AG04449 (cell line): ENCODE measurements at places on chromosomes 6 and 20.

DNA sequence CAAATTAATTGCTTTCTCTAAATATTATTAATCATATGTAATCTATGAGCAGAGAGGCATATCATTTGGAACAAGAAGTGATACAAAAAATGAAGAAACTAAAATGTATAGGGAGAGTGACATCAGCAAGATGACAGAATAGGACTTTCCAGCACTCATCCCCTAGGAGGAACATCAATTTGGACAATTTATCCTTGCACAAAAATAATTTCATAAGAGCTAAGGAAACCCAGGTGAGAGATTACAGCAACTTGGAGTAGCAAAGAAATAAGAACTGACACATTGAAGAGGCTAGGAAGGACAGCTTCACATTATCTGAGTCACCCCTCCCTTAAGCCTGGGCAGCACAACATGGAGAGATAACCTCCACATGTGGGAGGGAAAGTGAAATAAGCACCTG, 347.5 kb downstream of the MAFB start:
- no peak for DNase-seq

GRCh38 chr6:25006565-25007001, 70.8 kb upstream of the RIPOR2 start:
- DNase-seq, result no peak

GRCh38 chr6:88445188-88445965, 279.2 kb upstream of the CNR1 start:
- no peak for DNase-seq

DNA sequence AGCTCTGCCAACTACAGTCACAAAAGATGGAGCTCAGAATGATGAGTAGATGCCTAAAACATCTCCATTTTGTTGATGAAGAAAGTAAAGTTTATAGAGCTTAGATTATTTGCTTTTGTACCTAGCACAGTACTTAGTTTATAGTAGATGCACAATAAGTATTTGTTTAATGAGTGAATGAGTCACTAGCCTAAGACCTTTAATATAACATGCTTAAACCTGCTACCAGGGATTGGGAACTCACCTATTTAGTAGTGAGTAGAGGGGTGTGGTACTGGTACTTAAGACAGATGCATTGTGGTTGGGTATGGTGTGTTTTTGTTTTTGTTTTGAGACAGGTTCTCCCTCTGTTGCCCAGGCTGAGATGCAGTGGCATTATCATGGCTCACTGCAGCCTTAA, 35.8 kb downstream of the TRIM38 start:
- DNase-seq, result no peak

DNA sequence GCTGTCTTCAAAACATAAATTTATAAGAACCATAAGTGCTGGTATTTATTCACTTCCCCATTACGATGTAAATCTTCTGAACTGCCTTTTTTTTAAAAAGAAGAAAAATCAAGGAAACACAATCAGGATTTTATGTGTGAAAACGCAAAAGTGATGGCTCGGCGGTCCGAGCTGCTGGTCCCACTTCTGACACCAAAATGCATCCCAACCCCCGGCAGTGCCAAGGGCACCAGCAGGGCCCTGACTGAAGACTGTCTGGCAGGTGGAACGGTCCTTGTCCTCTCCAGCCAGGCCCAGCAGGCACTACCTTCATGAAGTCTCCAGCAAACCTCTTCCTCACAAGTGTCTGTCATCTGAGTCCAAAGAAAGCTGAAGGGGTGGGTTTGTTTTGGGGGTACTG, 41.2 kb downstream of the TBC1D7 start:
- DNase-seq, result no peak

GRCh38 chr20:2998728-2999127, 44.7 kb upstream of the GNRH2 start:
- DNase-seq, result no peak

- no peak for DNase-seq
Measured at GRCh38 chr20:37503256-37503927, 17.7 kb upstream of the NNAT start.

- no peak for DNase-seq
Measured at GRCh38 chr20:40657526-40657925, 31.5 kb downstream of the MAFB start.

DNA sequence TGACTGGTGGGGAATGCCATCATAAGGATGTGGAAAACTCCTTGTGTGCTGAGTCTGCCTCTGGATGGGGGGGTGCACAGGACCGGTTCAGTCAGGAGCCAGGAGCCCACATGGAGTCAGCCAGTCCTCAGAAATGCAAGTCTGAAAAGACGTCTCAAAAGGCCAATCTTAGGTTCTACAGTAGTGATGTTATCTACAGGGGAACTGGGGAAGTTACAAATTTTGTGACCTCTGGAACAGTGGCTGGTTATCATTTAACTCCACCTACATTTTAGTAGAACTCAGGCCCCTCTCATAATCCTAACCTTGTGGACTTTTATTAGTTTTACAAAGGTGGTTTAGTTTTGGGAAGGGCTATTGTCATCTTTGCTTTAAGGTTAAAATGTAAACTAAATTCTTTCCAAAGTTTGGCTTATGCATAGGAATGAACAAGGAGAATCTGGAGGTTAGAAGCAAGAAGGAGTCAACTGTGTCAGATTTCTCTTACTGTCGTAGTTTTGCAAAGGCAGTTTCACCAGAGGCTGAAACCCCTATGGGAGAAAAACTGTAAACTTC, 13.7 kb upstream of the TBC1D22B start:
- no peak for DNase-seq

DNA sequence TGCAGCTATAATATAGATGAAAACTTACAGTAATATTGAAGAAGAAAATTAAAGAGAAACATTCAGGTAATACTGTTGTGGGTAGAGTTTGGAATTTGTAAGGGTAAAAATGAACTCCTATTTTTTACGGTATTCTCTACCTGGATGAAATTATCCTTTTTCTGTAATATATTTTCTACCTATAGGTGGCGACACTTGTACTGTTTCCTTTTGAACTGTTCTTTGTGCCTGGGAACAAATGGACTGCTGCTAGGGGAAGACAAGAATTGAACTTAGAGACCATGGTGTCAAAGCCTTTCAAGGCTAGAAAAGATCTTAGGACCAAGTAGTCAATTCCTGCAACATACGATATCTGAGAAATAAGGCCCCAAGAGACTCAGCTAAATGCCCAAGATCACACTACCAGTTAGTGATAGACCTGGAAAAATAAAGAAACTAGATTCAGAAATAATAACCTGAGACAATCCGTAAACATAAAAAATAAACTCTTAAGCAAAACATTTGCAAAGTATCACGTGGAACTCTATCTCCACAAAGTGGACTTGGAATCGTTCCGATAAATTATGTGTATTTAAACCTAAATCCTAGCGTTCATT, 383.8 kb downstream of the TFAP2A start:
- no peak for DNase-seq
